CD4-positive, alpha-beta T cell treated with Interleukin-2 at 100 ng/mL for 4 hours (primary cell): ENCODE measurements at places on chromosomes 5 and 9.

DNA sequence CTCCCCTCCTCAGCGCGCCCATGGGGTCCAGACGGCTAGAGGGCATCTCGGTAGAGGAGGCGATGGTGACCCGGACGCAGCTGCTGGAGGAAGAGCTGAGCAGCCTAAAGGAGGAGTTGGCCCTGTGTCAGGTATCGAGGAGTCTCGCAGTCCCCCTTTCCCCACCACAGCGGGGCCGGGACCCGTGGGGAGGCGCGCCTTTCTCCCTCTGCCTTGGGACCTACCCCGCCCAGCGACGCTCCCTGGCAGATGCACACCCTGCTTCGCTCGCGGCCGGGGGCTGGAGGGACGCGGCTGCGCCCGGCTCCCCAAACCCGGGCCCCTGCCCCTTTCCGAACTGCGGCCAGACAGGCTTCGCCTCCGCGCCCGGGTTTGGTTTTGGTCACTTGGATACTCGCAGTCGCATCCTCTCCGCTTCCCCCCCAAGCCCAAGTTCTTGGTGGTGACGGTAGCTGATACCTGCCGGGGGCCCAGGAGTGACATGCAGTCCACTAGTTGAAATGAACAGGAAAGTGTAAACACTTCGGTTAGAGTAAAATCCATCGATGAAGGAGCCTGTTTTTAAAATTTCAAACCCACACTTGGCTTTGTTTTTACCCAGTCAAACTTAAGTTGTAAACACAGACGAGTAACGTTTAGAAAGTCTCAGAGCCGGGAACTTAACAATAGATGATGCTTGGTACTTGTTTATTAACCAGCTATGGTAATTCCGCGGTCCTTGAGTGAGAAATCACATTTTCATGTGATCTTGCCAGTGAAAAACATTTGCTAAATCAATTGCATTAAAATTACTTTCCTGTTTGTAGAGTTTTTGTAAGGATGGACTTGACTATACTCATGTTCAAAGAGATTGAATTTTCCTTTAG is 688 bp downstream of the CNTLN start:
- no peak for DNase-seq

DNA sequence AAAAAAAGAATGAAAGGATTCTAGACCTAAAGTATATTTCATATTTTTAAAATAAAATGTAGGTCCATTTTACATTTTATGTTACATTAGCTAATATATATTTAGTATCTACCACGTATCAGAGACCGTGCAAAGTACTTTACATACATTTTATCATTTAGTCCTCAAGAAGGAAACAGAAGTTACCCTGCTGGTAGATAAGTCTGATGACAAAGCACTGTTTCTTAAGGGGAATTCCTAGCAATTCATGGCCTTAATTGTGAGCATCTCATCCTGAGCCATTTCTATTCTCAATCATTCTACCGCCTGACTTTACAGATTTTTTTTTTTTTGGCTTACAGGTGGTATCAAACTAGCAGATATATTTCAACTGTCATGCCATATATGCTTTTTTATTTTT is 367.7 kb downstream of the PRELID2 start:
- DNase-seq = no peak

DNA sequence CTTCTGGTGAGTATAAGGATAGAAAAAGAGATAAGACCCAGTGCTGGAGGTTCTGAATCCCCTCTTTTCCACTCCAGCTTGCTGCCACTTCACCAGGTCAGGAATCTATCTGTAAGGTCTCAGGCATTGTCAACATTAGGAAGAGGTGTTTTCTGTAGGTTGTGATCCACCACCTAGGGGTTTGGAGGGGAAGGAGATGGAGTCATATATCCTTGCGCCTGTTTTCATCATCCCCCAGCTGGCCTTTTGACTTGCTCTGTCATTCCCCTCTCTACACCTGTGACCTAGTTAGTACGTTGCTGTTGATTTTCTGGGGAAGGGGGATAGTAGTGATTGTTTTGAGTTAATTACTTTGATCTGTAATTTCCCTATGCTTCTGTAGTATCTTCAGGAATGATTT is 20.5 kb downstream of the SPINK5 start:
- DNase-seq = no peak

DNA sequence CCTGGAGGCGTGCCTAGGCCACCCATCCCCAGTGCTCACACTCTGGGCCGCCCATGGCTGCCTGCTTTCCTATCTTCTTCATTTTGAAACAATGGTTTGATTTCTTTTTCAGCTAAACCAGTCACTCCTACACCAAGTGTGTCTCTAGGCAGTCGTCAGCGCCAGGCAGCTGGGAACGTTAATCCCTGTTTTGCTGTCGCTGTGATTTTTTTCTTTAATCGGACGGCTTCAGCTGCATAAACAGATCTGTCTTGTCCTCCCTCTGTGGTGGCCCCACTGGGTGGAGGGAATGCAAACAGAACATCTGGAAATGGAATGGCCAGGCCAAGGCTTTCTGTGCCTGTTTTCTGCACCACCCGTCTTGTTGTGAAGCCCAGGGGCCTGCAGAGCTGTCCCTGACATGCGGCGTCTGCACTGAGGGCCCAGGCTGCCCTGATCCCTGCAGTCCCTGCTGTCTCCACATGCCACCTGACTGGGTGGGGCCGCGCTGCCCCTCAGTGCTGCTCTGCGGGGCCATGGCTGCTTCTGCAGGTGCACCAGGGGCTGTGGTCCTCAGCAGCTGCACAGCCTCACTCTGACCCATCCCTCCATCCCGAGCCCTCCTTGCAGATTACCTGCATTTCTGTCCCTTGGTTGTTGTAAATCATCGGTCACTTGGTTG is 51.5 kb downstream of the WNK2 start:
- DNase-seq = no peak

- no peak for DNase-seq
Observed at GRCh38 chr9:132001567-132001966, 78.1 kb downstream of the MED27 start.

- no peak for DNase-seq
Observed at GRCh38 chr9:131605770-131606590, 60.7 kb downstream of the PRRT1B start.

DNA sequence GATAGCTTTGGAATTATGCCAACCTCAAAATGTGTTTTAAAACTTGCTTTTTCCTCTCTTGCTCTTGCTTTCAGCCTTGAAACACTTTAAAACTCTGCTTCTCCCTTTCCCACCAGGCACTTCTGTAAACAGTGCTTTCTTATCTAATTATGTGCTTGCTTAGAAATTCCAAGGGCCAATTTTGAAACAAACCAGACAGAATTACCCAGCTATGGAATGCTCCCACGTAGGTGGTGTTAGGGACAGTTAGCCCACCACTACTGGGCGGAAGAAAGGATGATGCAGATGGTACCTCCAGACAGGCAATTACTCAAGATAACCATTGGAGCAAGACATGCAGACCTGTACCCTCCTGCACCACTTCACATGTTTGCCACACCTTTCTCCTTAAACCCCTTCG is 523.0 kb upstream of the PTPRD start:
- no peak for DNase-seq

DNA sequence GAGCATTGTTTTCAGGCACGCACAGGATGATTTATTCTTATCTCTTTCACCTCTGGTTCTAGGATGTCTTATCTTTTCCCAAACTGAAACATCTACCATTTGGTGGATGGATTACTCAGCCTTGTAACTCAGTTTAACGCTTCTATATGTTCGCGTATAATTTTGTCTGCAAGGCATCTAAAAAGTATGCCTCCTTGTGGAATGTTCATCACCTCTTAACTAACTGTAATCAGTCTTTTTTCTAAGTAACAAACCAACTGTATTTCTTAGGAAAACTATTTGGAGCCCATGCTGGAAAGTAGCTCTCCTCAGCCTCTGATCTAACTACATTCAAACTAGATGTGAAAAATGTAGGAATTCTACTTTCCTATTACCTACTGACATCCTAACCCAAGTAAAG is 11.5 kb upstream of the F2RL2 start:
- no peak for DNase-seq

- no peak for DNase-seq
Observed at GRCh38 chr5:90135779-90136378, 273.7 kb downstream of the CETN3 start.

DNA sequence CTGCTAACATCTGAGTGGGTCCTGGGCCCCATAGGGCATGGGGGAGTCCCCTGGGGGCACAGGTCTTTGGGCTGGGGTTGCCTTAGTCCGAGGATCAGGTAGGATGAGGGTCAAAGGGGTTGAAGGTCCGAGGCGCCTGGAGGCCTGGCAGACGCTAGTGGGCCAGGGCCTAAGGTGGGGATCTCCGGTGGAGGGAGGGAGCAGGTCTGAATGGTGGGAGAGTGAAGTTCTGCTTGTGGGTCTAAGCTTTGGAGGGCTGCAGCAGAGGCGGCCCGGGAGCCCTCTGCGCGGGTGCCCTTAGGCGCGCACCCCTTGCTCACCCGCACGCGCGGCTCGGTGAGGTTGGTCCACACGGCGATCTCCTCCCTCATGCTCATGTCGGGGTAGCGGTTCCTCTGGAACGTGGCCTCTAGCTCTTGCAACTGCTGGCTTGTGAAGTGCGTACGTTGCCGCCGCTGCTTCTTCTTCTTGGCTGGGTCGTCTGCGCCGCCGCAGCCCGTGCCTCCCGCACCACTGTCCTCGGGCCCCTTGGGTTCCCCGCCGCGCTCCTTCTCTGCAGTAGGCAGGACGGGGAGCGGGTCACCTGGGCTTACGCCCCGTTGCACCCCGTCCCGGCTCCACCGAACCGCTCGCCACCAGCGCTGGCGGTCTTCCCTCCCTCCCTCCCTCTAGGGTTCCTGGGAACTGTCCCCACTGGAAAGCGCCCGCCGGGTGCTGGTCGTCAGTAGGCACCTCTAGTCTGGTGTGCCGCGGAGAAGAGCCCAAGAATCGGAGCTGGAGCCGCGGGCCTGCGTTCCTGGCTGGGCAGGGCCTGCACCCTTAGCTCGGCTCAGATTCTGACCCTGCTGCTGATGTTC is 2.8 kb downstream of the PITX1 start:
- no peak for DNase-seq

DNA sequence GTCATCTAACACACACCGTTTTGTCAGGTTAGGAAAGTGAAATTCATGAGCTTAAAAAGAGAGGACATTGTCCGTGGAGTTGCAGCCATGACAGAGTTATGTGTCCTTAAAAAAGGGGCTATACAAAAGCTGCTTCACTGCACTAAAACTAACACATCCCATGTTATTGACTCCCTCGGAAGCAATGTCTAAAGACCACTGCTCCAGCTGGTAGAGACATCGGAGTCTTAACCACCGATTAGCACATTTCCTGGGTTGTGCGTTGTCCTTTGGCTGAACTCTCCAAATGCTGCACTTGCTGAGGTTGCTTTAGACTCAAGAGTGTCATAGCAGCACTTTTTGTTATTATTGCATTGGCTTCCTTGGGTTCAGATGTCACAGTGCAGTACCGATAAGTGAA is 128.3 kb upstream of the C9orf72 start:
- no peak for DNase-seq

DNA sequence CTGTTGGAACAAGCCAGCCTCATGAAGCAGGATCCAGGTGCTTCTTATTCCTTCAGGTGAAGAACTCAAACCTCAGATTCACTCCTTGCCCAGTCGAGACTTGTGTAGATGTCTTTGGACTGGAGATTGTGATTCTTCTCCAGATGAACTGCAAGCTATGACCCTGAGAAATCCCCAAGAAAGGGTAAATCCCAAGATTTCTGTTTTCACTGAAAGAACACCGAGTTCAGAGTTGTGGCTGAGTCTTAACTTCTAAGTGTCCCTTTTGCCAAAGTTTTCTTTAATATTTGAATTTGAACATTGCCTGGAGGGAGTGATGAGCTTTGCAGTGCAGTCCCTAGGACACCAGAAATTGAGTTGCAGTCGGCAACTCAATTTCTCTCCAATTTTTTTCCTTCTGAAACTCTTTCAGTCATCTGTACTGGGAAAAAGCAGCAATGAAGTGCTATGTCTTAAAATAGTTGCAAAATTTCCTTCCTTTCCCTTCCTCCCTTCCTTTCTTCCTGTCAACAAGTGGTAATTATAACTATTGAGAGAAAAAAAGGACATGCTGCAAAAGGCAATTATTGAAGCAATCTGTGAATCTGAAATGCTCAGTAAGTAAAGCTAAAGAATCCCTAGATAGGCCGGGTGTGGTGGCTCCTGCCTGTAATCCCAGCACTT is 56.1 kb downstream of the ANKRD55 start:
- DNase-seq = no peak

- DNase-seq = no peak
Observed at GRCh38 chr9:7238247-7238637, 480.5 kb downstream of the KDM4C start.

- DNase-seq = no peak
Observed at GRCh38 chr5:127423173-127423798, 94.2 kb upstream of the PRRC1 start.

- DNase-seq = no peak
Observed at GRCh38 chr5:146754621-146755020, 123.9 kb downstream of the PPP2R2B start.

GRCh38 chr5:44568519-44568918 is 179.3 kb upstream of the FGF10 start:
- DNase-seq = no peak

DNA sequence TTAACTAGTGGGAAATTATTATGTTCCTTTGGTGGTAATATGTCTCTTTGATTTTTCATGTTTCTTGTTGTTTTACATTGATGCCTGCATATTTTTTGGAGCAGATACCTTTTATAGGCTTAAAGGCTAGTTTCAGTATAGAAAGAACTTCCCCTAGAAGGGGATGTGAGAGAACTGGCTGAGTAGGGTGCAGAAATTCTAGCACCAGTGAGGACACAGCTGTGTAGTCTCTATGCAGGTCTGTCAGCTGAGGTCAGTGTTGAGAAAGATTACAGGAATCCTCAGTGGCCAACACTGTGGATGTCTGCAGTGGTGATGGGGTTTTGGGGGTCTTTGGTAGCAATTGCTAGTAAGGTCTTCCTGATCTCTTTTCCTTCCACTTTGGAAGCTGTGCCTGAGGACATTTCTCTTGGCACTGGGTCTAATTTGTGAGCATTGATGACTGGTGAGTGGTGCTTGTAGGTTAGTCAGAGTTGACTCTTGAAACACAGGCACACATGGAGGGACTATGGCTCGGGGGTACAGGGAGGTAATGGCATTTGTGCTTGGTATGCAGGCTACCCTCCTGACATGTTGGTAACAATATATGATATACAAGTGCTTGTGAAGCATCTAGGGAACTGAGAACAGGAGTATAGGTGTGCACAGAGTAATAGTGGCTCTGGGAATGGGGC is 221.4 kb downstream of the SPATA31D1 start:
- DNase-seq = no peak

GRCh38 chr5:10946050-10946449 is 185.0 kb upstream of the DAP start:
- no peak for DNase-seq

DNA sequence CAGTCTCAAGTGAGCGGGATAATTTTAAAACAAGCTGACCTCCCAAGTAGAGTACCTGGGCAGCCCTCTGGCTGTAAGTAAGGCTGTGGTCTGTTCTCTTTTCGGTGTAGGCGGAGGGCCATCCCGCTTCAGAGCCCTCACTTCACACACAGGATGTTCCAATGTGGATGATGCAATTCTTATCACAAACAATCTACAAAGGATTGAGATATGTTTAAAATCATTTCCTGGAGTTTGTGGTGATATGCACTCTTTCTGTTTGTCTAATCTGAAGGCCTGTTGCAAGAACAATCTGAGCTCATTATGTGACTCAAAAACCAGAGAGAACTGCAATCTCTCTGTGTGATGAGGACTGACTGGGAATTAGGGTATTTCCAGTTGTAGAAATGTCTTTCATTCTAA is 42.5 kb downstream of the ITGA2 start:
- DNase-seq = peak; percentile 17
